ENCODE measurements at places on chromosomes 7 and 10.

DNA sequence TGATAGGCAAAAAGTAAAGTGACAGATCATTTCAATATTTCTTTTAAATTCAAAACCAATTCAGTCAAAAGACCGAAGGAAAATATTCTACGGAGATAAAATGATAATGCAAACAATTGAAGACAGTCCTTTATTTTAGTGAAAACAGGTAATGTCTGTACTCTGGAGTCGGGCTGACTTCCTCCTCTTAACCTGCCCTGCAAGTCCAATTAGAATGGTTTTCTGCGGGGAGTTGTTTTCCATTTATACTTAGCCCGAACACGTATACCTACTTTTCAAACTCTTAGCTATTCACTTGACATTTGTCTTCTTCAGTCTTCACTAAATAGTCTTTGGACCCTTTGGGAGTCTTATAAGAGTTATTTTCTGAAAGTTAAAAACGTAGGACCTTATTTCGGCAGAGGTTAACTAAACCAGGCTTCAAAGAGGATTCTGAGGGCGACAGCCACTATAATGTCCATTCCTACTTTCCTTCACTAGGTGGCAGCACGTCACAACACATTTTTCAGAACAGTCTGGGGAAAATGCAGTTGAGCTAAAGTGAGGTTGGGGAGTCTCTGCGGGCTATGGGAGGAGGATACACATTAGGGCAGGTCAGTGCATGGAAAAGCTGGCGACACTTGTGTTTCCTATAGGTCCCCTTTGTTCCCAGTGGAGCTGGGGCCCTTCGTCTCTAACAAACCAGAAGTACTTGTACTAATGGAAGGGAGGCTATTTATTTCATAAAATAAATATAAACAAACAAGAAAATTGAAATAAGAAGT, 472.0 kb downstream of the KCNMA1 start:
- DNase-seq: peak; percentile 70

- DNase-seq: no peak
These were observed 49.0 kb upstream of the LYZL1 start for GRCh38 chr10:29239569-29240472.

DNA sequence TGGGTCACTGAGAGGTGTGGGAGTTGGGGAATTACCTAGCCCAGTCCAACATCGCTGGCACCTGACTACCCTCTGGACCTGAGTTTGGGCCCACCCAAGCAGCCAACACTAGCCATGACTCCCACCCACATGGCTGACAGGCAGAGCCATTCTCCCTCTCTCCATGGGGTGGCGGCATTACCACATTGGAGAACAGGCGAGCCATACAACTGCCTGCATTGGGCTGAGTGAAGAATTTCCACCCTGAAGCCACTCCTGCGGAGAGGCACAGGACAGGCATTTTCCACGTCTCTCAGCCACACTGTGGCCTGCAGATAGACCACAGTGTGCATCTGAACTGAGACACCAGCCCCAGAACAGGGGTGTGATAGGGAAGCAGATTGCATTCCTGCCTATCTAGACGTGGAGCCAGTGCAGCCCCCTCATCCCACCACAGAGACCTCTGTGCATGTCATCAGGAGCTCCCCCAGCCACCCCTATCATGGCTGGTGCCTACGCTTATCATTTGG, 58.2 kb upstream of the ANTXRL start:
- peak; percentile 82 for DNase-seq

- DNase-seq: no peak
These were observed 32.3 kb upstream of the IL6 start for GRCh38 chr7:22694597-22695207.

DNA sequence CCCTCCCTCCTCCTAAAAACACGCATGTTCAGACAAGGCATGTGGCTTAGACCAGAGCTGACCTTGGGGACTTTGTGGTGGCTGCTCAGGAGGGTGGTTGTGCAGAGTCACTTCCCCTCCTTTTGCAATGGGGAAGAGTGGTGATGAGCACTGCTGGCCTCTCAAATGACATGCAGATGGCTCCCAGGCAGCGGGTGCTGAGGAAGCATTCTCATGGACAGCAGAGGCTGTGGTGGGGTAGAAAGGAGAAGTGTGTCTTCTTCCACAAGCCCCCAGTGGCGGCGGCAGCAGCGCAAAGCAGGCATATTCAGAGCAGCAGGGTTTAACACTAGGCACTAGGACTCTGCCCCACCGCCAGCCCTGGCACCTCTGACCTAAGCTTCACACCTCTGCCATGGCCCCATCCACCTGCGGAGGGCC, 105.9 kb upstream of the ANLN start:
- DNase-seq: no peak

GRCh38 chr7:137038706-137039105, 170.3 kb downstream of the CHRM2 start:
- DNase-seq: no peak

DNA sequence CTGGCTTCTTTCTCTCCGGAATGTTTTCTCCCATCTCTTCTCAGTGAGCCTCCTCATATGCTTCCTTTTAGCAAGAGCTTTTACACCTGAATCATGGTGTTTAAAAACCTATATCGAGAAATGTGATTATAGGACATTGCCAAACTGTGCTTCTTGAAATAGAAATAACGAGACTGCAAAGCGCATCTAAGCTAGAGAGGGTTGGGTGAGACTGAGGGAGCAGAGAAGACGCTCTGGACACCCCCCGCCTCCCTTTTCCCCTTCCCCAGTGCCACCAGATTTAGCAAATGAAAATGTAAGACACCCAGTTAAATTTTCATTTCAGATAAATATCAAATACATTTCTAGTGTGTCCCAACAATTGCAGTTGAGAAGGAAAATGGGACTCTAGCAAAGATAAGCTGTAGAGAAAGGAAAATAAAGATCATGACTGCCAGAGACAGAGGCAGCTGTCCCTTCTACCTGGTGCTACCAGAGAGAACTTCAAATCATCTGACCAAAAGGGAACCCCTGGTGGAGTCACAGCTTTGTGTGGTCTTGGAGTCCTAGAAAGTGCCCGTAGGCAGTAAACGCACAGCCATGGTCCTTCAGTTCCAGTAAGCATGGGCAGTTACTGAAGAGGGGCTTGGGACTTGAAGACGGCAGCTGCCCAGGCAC, 14.6 kb downstream of the GSDME start:
- no peak for DNase-seq

- no peak for DNase-seq
These were observed 14.2 kb upstream of the PDCD4 start for GRCh38 chr10:110857265-110858171.

DNA sequence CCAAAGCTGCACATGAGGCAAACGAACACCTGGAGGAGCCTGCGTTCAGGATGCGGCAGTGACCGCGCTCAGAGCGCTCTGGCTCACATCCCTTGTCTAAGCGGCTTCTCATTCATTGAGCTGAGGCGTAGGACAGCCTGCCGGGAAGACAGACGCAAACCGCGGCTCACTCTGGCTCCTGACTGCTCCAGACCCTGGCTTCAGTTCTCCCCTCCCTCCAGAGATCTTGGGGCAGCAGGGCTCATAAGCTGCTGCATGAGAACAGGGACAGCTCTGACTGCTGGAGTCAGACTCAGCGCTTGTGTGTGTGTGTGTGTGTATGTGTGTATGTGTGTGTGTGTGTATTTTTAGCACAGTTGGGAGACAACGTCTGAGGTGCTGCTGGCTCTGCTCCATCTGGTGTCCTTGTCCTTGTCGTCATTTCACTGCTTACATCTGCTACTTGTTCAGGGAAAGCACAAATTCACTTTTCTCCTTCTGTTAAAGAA, 15.8 kb upstream of the LYZL2 start:
- DNase-seq: peak; percentile 76

DNA sequence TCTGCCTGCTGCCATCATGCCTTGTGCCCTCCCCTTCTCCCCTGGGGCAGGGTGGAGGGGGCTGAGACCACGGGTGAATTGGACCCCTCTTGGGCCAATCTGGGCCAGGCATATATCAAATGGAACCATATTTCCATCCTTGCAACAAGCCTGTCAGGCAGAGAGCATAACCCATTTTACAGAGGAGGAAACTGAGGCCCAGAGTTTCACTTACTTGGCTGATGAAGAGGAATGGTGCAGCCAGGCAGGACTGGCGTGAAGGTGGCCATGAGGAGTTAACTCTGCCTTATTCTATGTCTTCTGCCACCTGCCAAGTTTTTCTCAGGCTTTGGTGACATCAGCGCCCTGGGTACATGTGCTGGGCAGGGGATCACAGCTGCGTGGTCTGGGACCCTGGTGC, 155.5 kb upstream of the PCBD1 start:
- DNase-seq: no peak

GRCh38 chr7:106592282-106593027, 68.5 kb downstream of the CCDC71L start:
- DNase-seq: no peak

- DNase-seq: no peak
These were observed 13.4 kb downstream of the NIPSNAP2 start for GRCh38 chr7:55977831-55978230.

- no peak for DNase-seq
These were observed 769.3 kb downstream of the MAGI2 start for GRCh38 chr7:78684201-78684600.

GRCh38 chr10:119189811-119190282, 11.2 kb upstream of the PRDX3 start:
- DNase-seq: no peak

GRCh38 chr7:31074403-31075085, 22.4 kb downstream of the ADCYAP1R1 start:
- no peak for DNase-seq

DNA sequence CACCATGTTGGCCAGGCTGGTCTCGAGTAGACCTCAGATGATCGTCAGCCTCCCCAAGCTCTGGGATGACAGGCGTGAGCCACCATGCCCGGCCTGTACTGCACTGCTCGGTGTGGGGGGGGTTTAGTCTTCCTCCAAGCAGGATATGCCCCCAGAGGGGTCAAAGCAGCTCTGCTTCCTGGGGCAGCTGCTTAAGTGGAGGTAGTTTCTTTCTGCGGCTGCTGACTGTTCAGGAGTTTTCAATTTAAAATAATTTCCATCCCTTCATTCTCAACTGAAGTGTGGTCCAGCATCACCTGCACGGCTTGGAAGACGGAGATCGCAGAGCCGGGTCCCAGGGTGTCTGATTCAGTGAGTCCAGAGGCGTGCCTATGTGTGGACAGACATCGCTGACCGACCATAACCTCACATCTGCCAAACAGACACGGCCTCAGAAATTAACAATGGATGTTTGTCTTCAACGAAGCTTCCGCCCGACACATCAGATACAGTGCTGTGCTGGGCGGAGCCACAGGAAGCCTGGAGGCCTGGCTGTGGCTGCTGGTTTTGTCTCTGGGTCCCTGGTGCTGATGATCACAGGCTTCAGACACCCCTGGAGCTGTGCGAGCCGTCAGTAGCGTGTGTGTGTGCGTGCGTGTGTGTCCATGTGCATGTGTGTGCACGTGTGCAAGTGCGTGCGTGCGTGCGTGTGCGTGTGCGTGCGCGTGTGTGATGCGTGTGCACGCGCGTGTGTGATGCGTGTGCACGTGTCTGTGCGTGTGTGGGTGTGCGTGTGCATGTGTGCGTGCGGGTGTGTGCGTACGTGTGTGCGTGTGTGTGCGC, 226.5 kb upstream of the PITRM1 start:
- no peak for DNase-seq

DNA sequence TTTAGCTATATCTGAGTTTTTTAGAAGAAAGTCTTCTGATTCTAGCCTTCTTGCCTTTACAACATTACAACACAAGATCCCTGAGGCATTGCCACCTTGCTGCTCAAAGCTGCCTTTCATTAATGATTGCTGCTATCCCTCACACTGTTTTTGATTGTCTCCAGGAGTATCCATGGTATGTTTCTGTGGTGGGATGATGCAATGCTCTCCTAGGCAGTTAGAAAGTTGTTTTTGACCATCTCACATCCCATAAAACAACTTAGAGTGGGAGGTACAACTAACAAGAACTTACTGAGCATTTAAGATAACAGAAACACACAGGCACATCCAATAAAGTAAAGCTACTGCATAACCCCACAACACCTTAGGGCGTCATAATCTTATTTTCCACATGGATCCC, 1156.0 kb upstream of the LRRTM3 start:
- no peak for DNase-seq

DNA sequence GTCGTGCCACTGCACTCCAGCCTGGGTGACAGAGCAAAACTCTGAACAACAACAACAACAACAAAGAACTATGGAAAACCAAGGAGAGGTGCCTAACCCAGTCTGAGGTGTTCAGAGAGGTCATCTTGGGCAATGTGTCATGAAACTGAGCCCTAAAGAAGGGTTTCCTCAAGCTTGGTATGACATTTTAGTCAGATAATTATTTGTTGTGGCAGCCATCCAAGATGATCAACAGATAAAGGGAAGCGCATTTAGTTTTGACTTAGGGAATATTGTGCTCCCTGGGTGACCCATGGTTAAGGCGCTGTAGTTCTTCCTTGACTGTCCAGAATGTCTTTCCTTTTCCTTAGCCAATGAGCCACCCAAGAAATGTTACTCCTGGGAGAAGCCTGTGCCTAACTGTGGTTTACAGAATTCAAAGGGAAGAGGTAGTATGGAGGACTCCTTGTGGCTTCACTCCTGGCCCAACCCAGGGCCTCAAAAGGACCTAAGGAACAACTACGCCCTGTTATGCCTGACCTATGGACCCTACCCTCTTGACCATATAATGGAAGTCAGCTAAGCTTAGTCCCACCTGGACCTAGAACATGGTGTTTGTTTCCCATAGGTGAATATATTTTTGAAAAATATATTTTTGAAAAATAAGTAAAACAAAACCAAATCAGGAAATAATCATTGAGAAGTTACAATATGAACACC, 42.4 kb downstream of the TPST1 start:
- no peak for DNase-seq

DNA sequence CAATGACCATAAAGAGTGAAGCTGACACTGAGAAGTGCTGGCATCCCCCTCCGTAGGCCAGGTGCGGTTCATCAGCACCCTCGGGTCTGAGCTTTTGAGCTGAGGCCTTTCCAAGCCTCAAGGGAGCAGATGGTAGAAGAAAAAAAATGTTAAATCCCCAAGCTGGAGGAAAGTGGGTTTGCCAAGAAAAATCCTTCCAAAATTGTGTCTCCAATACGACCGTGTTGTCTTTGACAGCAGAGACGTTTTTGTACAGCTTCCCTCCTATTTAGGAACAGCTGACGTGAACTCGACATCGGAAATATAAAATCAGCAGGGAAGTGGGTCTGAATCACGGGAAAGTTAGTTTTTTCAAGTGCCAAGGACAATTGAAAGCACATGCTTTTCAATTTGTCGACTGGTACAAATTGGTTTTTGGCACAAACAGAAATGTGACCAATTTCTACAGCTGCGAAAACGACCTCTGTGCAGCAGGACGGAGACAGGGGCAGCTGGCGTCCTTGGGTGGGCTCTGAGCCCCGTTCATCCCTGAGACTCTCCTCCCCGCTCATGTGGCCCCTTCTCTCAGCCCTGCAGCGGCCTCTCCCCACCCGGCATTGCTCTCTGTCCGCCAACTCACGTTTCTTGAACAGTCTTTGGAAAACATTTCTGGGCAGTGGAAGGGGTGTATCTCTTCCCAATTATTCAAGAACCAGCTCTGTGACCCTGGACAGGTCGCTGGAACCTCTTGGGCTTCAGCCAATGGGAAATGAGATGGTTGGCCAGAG, 89.9 kb downstream of the PAXIP1 start:
- DNase-seq: no peak

Measured in right forelimb (tissue), 1 donor.